ENCODE measurements at places on chromosomes 3 and 15. TPM values are rescaled to one million over a fixed set of nuclear protein-coding genes. Genes with fewer than 3 reads are reported as not detected.

- DNase-seq: no peak
Measured at GRCh38 chr3:143375698-143376097, 256.1 kb downstream of the CHST2 start.

- peak; percentile 97 for DNase-seq
Measured at GRCh38 chr15:43911235-43911781, 84.5 kb downstream of the WDR76 start.

GRCh38 chr3:65493371-65493882 is 545.3 kb downstream of the MAGI1 start:
- DNase-seq: no peak

DNA sequence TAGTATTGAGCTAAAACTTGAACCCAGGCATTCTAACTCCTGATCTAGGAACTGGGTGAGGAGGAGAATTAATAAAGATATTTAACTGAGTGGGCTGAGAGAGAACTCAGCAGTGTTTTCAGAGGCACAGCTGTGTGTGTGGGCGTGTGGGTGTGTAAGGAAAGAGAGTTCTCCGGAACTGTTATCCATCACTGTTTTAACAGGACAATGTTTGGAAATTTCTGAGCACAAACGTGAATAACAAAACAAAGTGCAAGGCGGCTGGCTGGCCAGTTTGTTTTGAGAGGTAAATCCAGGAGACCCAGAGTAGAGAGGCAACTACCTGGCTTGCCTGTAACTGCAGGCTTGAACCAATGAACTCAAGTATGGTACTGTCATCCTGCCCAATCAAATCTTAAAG is 5.0 kb upstream of the PTPN9 start:
- no peak for DNase-seq

GRCh38 chr3:59185591-59186369 is 136.0 kb upstream of the CFAP20DC start:
- DNase-seq: no peak

GRCh38 chr3:3101660-3102458 is 8.3 kb downstream of the IL5RA start:
- DNase-seq: no peak

GRCh38 chr3:197561926-197562325 is 6.2 kb upstream of the BDH1 start:
- no peak for DNase-seq

GRCh38 chr3:4729061-4729973 is 236.2 kb downstream of the ITPR1 start:
- peak; percentile 53 for DNase-seq

DNA sequence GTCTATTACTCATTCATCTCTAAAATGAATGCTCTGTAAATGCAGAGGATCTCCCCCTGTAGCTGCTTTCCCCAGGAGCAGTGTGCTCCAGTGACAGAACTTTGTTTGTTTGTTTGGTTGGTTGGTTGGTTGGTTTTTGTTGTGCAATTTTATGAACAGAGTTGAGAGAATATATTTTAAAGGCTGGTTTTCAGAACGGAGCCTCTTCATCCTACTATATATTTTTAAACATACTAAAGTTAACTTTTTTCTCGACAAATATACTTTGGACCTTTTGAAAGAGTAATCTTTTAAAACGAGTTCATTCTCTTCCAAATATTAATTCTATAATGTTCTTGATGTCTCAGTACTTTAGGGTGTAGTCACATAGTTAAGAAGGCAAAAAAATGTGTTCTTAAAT is 20.2 kb downstream of the RYR3 start:
- no peak for DNase-seq

DNA sequence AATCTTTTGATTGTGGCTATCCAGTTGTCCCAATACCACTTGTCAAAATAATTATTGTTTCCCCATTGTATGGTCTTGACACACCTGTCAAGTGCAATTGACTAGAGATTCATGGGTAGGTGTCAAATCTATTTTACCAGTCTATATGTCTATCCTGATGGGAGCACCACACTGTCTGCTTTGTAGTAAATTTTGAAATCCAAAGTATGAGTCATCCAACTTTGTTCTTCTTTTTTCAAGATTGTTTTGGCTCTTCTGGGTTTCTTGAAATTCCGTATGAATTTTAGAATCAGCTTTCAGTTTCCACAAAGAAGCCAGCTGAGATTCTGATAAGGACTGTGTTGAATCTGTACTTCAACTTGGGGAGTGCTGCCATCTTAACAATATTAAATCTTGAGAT is 71.9 kb downstream of the CSNK1G1 start:
- peak; percentile 46 for DNase-seq

DNA sequence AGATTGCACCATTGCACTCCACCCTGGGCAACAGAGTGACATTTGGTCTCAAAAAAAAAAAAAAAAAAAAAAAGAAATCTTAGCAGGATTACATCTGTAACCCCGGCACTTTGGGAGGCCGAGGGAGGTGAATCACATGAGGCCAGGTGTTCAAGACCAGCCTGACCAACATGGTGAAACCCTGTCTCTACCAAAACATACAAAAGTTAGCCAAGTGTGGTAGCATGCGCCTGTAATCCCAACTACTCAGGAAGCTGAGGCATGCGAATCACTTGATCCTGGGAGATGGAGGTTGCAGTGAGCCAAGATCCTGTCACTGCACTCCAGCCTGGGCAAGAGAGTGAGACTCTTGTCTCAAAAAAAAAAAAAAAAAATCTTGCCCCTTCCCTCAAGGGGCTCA is 40.4 kb downstream of the LIPC start:
- DNase-seq: no peak

- no peak for DNase-seq
Measured at GRCh38 chr3:32948625-32949445, 2.6 kb upstream of the CCR4 start.

- no peak for DNase-seq
Measured at GRCh38 chr3:155026999-155027591, 53.0 kb upstream of the MME start.

GRCh38 chr3:108588601-108589000 is 637 bp downstream of the CIP2A start:
- DNase-seq: no peak

GRCh38 chr3:182596676-182597410 is 196.5 kb upstream of the ATP11B start:
- DNase-seq: no peak

DNA sequence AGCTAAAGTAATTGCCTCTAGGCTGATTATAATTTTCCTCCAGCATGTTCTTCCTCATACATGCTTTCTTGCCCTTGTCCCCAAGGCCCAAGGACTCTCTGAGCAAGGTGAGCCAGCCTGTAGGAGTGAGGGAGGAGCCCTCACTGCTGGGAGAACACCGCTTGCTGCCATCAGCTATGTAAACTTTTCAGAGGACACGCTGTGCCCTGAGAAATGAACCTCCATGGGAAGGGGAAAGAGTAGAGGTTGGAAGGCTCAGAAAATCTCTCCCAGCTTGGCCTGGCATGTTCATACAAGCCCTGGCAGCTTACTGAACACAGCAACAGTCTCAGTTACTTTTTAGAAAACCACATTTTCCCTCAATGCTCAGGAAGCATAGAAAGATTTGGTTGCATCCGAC is 103.0 kb upstream of the SLC24A5 start:
- DNase-seq: no peak

GRCh38 chr3:32945136-32945535 is 6.3 kb upstream of the CCR4 start:
- DNase-seq: no peak

- no peak for DNase-seq
Measured at GRCh38 chr3:111904376-111905241, 45.5 kb downstream of the PHLDB2 start.

- no peak for DNase-seq
Measured at GRCh38 chr3:69932501-69932900, 67.0 kb upstream of the SAMMSON start.

GRCh38 chr3:176840641-176841286 is 356.5 kb downstream of the TBL1XR1 start:
- no peak for DNase-seq

GRCh38 chr15:67822537-67823313 is 2.6 kb upstream of the SKOR1 start:
- no peak for DNase-seq

DNA sequence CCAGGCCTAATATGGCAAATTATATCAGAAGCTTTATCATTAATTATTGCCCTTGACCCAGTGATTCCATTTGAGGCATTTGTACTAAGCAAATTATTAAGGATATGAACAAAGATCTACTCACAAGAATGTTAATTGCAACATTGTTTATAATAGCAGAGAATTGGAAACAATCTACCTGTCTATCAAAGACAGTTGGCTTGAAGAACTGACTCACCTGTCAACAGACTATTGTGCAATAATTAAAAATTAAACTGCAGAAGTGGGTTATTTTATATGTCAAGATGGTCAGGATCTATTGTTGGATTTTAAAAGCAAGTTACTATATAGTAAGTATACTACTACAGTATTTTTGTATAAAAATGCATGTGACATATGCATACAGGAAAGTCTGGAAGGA is 6.7 kb upstream of the FETUB start:
- no peak for DNase-seq

DNA sequence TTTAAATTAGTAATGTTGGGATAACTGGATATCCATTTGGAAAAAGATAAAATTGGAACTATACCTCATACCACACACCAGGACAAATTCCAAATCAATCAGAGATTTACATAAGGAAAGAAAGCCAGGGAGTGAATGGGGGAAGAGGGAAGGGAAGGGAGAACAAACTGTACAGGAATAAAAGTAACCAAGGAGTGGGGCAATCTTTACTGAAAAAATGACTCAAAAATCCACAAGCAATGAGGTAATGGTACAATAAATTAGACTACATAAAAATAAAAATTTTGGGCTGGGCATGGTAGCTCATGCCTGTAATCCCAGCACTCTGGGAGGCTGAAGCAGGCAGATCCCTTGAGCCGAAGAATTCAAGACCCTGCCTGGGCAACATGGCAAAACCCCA is 82.6 kb downstream of the MLH1 start:
- no peak for DNase-seq

DNA sequence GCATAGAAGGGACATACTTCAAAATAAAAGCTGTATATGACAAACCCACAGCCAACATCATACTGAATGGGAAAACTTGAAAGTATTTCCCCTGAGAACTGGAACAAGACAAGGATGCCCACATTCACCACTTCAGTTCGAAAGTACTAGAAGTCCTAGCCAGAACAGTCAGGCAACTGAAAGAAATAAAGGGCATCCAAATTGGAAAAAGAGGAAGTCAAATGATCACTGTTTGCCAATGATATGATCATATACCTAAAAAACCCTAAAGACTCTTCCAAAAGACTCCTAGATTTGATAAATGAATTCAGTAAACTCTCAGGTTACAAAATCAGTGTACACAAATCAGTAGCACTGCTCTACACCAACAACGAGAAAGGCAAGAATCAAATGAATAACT is 40.7 kb downstream of the SLC49A4 start:
- no peak for DNase-seq

DNA sequence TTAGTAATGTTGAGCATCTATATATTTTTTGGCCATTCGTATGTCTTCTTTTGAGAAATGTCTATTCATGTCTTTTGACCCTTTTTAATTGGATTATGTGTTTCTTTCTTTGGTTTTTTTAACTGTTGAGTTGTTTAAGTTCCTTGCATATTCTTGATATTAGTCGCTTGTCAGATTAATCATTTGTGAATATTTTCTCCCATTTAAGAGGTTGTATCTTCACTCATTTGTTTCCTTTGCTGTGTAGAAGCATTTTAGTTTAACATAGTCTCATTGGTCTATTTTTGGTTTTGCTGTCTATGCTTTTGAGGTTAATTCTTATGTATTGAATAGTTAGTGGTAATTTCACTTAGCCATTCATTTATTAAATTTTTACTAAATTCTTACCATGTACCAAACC is 283.8 kb downstream of the ZPLD1 start:
- DNase-seq: no peak

- no peak for DNase-seq
Measured at GRCh38 chr15:80031841-80032240, 27.6 kb upstream of the ZFAND6 start.

DNA sequence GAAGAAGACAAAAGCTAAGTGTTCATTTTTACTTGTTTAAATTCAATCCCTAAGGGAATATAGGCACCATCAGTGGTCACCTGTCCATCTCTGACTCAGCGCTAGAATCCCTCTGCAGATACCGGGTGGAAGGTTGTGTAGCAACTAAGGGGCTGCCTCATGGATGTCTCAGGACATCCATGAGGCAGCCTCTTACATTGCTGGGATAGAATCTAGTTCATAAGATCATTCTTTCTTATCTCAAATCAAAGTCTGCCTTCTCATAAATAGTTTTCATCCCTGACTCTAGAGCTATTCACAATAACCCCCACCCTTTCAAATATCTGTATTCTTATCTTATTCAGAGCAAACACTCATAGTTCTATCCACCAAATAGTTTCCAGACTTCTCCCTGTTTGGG is 38.1 kb downstream of the HSPBAP1 start:
- DNase-seq: no peak

GRCh38 chr3:98553021-98553563 is 21.3 kb downstream of the GPR15 start:
- DNase-seq: peak; percentile 91

DNA sequence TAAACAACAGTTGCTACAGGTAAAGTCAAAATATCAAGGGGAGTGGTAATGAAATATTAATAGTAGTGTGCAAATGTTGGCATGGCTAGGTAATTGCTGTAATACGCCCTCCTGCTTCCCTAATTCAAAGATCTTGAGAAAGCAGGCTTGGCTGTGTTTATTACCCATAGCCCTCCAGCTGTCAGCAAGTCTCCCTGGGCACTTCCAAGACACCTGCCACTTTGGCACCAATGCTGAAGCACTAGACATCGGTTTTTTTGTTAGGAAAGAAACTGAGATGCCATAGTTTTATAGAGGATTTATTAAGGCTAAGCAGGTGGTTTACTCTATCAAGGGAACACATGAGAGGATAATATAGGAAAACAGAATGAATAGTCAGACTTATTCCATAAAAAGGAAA is 64.4 kb downstream of the P2RY1 start:
- DNase-seq: no peak

DNA sequence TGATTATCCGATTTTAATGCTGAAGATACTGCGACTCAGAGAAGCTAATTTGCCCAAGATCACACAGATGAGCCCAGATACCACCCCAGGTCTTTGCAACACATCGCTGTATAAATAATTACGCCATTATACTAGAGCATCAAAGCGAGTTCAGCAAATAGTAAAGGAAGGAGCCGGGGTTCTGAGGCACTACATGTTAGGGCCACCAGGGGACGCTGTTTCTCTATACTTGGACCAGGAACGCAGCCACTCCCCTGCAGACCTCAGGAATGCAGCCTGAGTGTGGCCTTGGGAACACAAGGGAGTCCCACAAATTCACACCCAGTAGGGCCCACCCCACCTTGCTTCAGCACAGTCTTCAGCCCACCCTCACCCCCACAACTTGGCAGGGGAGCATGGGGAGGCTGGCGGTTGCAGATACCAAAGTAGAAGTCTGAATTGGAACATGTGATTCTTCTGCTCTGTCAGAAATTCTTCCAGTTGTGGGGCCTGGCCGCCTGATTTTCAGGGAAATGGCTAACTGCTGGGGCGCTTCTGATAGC is 57.8 kb upstream of the RYK start:
- peak; percentile 80 for DNase-seq

GRCh38 chr15:64152507-64153387 is 1.2 kb downstream of the SNX22 start:
- no peak for DNase-seq

The MORC1 gene
- not detected for total RNA-seq

The GOLGA6B gene
- total RNA-seq: not detected

The ACVR2B gene
- total RNA-seq: 7.6 TPM

The CPNE4 gene
- total RNA-seq: not detected

The VPS8 gene
- total RNA-seq: 51.5 TPM

The CRABP1 gene
- not detected for total RNA-seq

The TRH gene
- total RNA-seq: not detected

The GOLGA6L10 gene
- 0.18 TPM for total RNA-seq

The C3orf80 gene
- 0.21 TPM for total RNA-seq

The GRAMD1C gene
- 4.1 TPM for total RNA-seq

The BLM gene
- total RNA-seq: 41.3 TPM

The SPRED1 gene
- total RNA-seq: 51.0 TPM
